ENCODE measurements at places on chromosomes 5 and 9.

DNA sequence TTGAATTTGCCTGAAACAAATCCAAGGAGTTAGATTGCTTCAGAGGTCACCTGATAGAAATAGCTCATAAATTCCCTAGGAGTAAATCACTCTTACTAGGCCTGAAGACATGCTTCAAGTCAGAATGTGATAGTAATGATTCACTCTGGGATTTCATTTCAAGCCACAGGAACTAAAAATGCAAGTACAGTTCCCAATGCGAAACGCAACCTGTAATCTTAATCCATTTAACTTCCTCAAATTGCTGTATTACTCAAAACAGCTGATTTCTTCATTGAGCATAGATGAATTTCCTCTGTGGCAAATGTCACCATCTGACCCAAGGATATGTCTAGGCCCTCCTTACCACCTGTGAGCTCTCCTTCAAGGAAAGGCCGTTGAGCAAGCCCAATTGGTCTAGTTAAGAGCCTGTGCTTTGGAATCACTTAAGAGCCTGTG lies 32.1 kb upstream of the IL6ST start:
- no peak for DNase-seq

DNA sequence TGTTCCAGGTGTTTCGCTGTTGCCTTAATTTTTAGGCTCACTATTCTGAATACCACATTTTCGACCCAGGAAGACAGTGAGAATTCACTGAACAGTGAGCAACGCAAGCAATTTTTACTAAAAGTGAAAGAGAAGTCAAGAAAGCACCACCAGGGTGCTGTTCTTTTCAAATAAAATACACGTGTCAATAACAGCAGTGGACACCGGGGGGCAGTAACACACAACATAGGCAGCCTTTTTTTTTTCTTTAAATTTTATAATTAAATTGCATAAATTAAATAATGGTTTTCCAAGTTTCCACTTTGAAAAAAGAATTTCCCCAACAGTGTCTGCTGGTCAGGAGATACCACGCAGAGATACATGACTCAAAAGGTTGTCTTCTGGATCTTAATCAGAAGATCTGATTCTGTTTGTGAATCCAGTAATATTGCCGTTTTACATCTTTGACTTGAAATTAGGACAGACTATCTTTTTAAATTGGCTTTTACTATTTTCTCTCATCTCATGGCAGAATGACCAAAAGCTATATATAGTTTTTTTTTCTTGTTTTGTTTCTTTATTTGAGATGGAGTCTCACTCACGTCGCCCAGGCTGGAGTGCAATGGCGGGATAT lies 47.1 kb upstream of the SH3GL2 start:
- DNase-seq, result no peak

DNA sequence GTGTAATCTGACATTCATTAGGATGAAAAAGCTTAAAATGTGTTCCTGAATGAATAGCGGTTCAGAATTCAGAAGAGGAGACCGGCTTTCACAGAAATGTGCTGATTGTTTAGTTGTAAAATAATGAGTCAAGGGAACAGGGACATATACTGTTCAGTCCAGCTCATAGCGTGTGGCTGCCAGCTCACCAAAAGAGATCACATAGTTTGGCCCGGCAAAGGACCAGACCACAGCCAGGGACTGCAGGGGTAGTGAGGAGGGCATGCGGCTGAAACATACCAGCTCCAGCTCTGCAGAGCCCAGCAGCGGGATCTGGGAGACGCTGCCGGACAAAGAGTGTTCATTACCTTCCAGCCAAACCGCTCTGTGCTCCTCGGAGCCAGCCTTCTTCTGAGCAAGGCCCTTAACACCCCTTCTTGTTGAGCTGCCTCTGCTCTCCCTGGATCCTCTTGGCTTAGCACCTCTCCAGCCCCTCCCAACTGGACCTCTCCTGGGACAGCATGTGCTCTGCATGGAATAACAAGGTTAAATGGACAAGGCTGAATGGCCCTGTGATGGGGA lies 116.8 kb upstream of the CNTLN start:
- no peak for DNase-seq

DNA sequence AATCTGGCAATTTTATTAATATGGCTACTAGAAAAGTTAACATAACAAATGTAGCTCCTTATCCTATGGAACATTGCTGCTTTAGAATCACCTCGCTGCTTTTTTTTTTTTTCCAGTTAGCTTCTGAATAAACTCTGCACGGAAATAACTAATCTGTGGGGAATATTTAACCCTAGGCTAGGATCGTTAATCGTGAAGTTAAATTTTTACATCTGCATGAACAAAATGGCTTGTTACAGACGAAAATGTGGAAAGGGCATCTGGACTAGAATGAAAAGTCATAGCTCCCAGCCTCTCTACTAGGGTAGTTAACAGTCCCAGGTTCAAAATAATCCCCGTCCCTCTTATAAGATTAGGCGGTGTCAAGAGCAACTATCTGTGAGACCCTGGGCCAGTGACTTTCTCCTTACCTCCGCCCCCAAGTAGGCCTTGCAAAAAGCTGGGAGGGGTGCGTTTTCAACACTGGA lies 470 bp upstream of the SLC22A5 start:
- DNase-seq, result no peak

DNA sequence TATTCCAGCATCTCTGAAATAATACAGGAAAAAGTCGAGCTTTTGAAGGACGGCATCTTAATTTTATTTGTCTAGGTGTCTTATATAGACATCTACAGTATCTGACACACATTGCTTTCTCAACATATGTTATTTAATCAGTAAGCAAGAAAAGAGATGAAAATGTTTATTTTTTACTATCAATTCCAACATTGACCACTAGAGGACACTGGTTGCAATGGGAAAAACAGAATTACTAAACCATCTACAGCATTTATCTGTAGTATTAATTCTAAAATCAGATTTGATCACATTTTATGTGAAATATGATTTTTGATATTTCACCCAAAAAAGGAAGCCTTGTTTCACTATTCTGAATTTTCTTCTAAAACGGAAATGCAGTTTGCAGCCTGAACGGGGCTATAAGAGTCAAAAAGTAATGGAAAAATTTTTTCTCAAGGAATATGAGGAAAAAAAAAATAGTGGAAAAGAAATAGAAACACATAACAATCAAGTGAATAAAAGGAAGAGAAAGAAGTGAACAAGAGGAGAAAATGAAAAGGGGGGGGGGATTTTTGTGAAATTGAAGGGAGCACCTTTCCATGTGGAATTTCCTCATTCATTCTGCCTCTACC lies 98.6 kb downstream of the OSTF1 start:
- DNase-seq, result no peak

- DNase-seq, result no peak
These were observed 100.4 kb downstream of the OSTF1 start for GRCh38 chr9:75188756-75189155.

GRCh38 chr5:179812135-179812825 lies 5.6 kb upstream of the MGAT4B start:
- DNase-seq, result no peak

- no peak for DNase-seq
These were observed 188.8 kb downstream of the COMMD10 start for GRCh38 chr5:116273448-116274242.

- DNase-seq, result no peak
These were observed 63.7 kb downstream of the CXXC5 start for GRCh38 chr5:139711906-139712224.

- DNase-seq, result no peak
These were observed 26.5 kb upstream of the KCNN2 start for GRCh38 chr5:114335391-114335790.

DNA sequence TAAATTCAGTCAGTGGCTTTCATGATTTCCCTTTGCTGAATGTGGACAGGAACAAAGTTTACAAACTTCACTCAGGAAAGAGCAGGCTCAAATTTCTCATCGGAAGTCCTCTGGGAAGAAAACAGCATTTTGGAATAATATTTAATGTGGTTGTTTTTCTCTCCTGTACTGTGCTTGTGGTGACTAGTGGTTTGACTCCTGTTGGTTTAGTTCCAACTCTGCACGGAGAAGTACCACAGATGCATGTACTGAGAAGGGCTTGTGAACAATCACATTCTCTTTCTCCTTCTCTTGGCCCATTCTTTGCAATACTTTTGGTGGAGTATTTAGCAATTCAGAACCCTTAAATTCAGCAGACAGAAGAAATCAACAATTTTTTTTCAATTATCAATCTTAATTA lies 13.3 kb downstream of the MPDZ start:
- DNase-seq, result no peak

- no peak for DNase-seq
These were observed 162.1 kb downstream of the TENT4A start for GRCh38 chr5:6875376-6875775.

All from activated CD4-positive, alpha-beta T cell treated with anti-CD3 and anti-CD28 coated beads for 4 hours (primary cell).